Osteocyte (in vitro differentiated cells): ENCODE measurements at places on chromosomes 16 and 17. TPM values are rescaled to one million over a fixed set of nuclear protein-coding genes. Genes with fewer than 3 reads are reported as not detected.
A peak's percentile ranks its signal among the peaks of the same experiment; 100 is the strongest.

The OTOP2 gene
- total RNA-seq: not detected in 2 replicates

The CCL17 gene
- not detected in 2 replicates for total RNA-seq

GRCh38 chr17:80832266-80832676 is 159.4 kb upstream of the CHMP6 start:
- H3K36me3 ChIP-seq: peaks cover 4% of the 10 kb centered on the region
- peaks cover 36% of the 10 kb centered on the region for H3K4me1 ChIP-seq
- DNase-seq: no peak

DNA sequence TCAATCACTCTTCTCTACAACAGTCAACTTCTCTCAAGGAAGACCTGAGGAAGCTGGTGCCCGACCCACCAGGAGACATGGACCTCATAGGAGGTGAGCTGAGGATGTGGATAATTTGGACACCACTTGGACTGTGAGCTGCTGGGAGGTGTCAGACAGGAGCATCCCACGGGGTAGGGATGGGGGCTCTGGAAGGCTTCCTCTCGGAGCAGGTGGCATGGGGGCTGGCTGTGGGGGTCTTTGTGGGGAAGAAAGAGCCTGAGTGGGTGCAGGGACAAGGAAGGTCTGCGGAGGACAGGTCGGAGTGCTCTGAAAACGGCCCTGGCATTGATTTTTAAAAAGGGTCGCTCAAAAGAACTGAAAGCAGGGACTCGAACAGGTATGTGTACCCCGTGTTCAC is 64.0 kb downstream of the TBC1D16 start:
- H3K27ac ChIP-seq: no peak overlapping the region
- H3K36me3 ChIP-seq: peaks cover 20% of the 10 kb centered on the region
- no peak for DNase-seq
- no peak overlapping the region for H3K4me3 ChIP-seq
- H3K27me3 ChIP-seq: no peaks in the 10 kb centered on the region

GRCh38 chr17:11608396-11608795 is 10.1 kb downstream of the DNAH9 start:
- no peak overlapping the region for H3K4me3 ChIP-seq
- no peaks in the 10 kb centered on the region for H3K36me3 ChIP-seq
- H3K27me3 ChIP-seq: no peaks in the 10 kb centered on the region
- no peak overlapping the region for H3K27ac ChIP-seq
- no peak for DNase-seq

DNA sequence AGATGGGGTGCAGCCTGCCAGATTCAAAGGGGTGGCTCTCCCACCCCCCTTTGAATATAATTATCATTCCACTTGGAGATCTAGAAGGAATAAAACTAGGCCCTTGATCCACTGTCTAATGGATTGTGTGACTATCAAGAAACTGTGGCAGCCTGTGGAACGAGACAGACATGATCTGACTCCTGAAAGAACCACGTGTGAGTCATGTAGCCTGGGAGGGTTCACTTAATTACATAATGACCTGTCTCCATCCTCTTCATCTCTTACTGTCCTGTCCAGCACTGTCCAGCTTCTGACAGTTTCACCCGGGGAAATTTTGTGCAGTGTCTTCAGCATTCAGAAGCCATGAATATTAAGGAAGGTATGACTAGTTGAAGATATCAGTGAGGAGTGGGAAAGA is 43.3 kb upstream of the CDH13 start:
- no peaks in the 10 kb centered on the region for H3K36me3 ChIP-seq
- no peak for DNase-seq
- H3K27ac ChIP-seq: no peak overlapping the region
- no peak overlapping the region for H3K4me3 ChIP-seq
- H3K27me3 ChIP-seq: peaks cover 21% of the 10 kb centered on the region
- H3K4me1 ChIP-seq: no peaks in the 10 kb centered on the region

GRCh38 chr17:15446036-15446435 is 21.4 kb downstream of the CDRT4 start:
- peaks cover 9% of the 10 kb centered on the region for H3K36me3 ChIP-seq
- H3K4me3 ChIP-seq: no peak overlapping the region
- H3K27ac ChIP-seq: no peak overlapping the region
- H3K4me1 ChIP-seq: peaks cover 4% of the 10 kb centered on the region
- no peaks in the 10 kb centered on the region for H3K27me3 ChIP-seq
- DNase-seq: no peak

DNA sequence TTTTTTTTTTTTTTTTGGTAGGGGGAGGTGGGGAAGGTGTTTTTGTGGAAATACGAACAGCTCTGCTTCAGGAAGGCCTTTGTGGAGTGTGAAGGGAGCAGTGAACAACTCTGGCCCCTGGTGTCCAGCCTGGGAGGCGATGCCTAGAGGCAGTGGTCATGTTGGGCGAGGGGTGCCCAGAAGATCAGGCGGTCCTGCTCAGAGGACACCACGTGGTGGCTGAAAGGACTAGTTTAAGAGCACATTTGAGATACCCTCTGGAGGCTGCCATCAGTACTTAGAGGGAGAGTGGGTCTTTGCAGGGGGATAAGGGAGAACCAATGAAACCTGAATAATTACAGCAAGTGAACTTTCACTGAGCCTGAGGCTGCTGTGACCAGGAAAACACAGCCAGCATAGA is 40.1 kb upstream of the RHOT1 start:
- peaks cover 2% of the 10 kb centered on the region for H3K4me1 ChIP-seq
- no peak overlapping the region for H3K27ac ChIP-seq
- peaks cover 12% of the 10 kb centered on the region for H3K27me3 ChIP-seq
- DNase-seq: peak; percentile 71

DNA sequence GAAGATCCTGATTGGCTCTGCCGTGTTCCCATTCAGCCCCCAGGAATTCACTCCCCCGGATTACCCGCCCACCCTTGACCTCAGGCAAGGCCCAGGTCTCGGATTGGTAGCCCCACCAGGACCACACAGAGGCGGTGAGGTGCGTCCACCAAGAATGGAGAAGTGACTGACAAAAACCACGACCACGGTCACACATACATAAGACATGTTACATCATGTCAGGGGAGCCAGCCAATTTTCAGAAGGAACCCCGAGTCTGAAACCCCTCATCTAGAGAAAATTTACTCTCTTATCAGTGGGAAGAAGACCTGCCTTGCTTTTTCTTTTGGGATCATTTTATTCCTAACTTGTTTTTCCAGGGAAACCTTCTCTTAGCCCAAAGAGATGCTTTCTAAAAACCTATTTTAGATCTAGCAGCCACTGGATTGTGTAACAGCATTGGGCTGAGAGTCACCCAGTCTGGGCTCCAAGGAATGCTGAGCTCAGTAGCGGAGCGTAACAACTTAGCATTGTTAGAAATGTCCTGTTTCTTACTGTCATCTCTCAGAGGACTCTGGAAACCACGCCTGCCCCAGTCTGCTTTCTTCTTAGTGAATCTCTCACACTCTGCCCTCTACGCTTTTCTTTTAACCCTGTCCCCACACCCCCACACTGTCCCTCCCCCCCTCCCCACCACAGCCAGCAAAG is 164.1 kb downstream of the CMIP start:
- no peak overlapping the region for H3K4me3 ChIP-seq
- no peak for DNase-seq
- peaks cover 2% of the 10 kb centered on the region for H3K36me3 ChIP-seq
- peaks cover 26% of the 10 kb centered on the region for H3K4me1 ChIP-seq
- no peak overlapping the region for H3K27ac ChIP-seq
- no peaks in the 10 kb centered on the region for H3K27me3 ChIP-seq

GRCh38 chr17:58421711-58422110 is 4.4 kb upstream of the RNF43 start:
- H3K4me1 ChIP-seq: peaks cover 6% of the 10 kb centered on the region
- peaks cover 33% of the 10 kb centered on the region for H3K27me3 ChIP-seq
- no peak overlapping the region for H3K4me3 ChIP-seq
- no peaks in the 10 kb centered on the region for H3K36me3 ChIP-seq
